ENCODE measurements at places on chromosomes 1 and 21. TPM values are rescaled to one million over a fixed set of nuclear protein-coding genes. Genes with fewer than 3 reads are reported as not detected.
A peak's percentile ranks its signal among the peaks of the same experiment; 100 is the strongest.

- no peaks in the 10 kb centered on the region for H3K4me1 ChIP-seq
- H3K27me3 ChIP-seq, result peaks cover 4% of the 10 kb centered on the region
- no peak overlapping the region for H3K4me3 ChIP-seq
- H3K27ac ChIP-seq, result no peak overlapping the region
- no peaks in the 10 kb centered on the region for H3K36me3 ChIP-seq
- DNase-seq, result no peak
Measured at GRCh38 chr1:34714386-34714785, 40.5 kb upstream of the GJB5 start.

- no peak overlapping the region for H3K4me3 ChIP-seq
- H3K27ac ChIP-seq, result no peak overlapping the region
- peaks cover 6% of the 10 kb centered on the region for H3K27me3 ChIP-seq
- no peak for DNase-seq
Measured at GRCh38 chr1:31793586-31794285, 22.1 kb downstream of the SPOCD1 start.

GRCh38 chr1:7752512-7753417 lies 18.3 kb upstream of the VAMP3 start:
- H3K36me3 ChIP-seq, result no peaks in the 10 kb centered on the region
- H3K4me1 ChIP-seq, result peaks cover 40% of the 10 kb centered on the region
- H3K4me3 ChIP-seq, result no peak overlapping the region
- H3K27ac ChIP-seq, result no peak overlapping the region
- DNase-seq, result peak; percentile 48

DNA sequence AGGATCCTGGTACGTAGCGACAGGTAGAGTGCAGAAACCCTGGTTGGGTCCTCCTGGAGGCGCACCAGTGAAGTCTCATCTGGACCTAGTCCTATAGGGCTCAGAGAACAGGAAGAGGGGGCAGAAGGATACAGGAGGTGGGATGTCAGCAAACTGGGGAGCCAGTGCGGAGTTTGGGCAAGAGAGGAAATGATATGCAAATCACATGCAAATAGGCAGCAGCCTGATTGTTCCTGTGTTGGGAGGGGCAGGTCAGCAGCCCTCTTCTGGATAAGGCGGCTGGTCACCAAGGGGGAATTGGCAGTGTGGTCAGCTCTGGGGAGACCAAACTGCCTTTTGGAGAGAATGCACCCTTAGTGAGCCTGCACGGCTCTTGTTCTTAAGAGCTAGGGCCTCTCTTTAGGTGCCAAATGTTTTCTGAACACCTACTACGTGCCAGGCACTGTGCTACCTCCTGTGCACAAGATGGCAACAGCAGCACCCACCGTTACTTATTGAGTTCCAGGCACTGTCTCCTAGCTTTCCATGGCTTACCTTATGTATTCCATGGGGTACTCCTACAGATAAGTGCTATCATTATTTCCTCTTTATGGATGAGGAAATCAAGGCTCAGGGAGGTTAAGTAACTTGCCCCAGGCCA lies 18.1 kb upstream of the PADI3 start:
- no peaks in the 10 kb centered on the region for H3K4me1 ChIP-seq
- no peak for DNase-seq
- H3K36me3 ChIP-seq, result no peaks in the 10 kb centered on the region
- no peak overlapping the region for H3K27ac ChIP-seq
- H3K4me3 ChIP-seq, result no peak overlapping the region
- H3K27me3 ChIP-seq, result no peaks in the 10 kb centered on the region

DNA sequence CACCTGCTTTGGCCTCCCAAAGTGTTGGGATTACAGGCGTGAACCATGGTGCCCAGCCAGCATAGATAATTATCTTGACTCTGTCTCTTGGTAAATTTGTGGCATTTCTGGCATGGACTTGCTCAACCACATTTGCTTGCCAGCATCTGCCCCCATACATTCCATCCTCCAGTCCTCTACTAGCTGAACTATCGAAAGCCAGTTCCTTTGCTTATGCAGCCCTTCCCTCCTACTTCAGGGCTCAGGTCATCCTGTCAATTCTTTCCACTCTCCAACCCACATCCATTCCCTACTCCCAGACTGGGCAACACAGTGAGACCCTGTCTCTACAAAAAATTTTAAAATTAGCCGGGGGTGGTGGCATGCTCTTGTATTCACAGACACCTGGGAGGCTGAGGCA lies 13.0 kb upstream of the UQCRHL start:
- no peak for DNase-seq
- H3K27ac ChIP-seq, result no peak overlapping the region
- peaks cover 28% of the 10 kb centered on the region for H3K4me1 ChIP-seq
- no peak overlapping the region for H3K4me3 ChIP-seq
- no peaks in the 10 kb centered on the region for H3K36me3 ChIP-seq

DNA sequence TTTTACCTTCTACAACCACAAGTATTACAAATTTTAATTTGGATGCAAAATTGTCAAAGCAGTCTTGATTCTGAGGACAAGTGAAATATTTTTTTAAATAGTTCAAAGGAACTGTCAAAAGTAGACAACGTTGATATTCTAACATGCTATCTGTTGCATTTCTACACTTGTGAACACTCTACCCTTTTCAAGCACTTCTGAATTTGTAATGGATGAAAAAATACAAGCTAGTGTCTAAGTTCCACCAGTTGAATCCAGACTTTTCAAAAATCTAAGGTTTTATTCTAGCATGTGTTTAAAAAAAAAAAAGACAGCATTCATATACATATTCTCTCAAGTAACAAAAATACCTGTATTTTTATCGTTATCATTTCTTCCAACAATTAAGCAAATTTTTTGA lies 2.1 kb downstream of the ARID4B start:
- no peaks in the 10 kb centered on the region for H3K27me3 ChIP-seq
- peaks cover 39% of the 10 kb centered on the region for H3K36me3 ChIP-seq
- H3K4me1 ChIP-seq, result peaks cover 42% of the 10 kb centered on the region
- H3K4me3 ChIP-seq, result peak overlapping the region; percentile 98

DNA sequence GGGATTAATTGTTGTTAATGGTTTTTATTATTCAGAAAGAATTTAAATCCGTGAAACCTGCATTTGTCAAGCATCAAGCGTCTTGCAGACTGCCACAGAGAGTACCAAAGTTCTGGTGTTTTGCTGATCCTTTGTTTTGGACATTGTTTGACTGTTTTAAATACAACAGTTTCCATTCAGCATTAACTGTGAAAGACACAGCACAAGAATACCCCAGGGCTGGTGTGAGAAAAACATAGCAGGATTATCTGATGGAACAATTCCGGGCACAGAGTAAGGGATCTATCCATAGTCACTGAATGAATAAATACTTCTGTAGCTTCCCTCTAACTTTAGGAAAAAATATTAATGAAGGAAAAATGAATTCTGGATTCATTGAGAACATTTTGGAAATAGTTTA lies 202.3 kb downstream of the LTN1 start:
- no peak overlapping the region for H3K27ac ChIP-seq
- H3K4me1 ChIP-seq, result peaks cover 5% of the 10 kb centered on the region
- no peaks in the 10 kb centered on the region for H3K27me3 ChIP-seq
- H3K4me3 ChIP-seq, result no peak overlapping the region
- H3K36me3 ChIP-seq, result peaks cover 8% of the 10 kb centered on the region

DNA sequence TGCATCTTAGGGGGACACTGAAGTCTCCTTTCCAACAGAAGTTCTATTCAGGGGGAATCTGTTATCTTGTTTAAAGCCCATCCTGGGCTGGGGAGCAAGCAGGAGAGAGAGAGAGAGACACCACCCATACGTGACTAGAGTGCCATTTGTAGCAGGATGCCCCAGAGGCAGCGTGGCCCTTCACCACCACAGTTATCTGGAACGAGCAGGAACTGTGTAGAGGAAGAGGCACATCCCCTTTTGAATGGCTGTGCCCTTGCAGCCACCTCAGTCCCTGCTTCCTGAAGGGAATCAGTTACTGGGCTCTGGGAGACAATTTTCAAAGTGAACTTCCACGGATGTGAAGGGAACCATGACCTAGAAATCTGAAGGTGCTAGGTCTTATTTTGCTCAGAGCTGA lies 19.4 kb upstream of the LAMTOR5 start:
- H3K4me1 ChIP-seq, result peaks cover 16% of the 10 kb centered on the region
- H3K36me3 ChIP-seq, result no peaks in the 10 kb centered on the region
- no peak overlapping the region for H3K4me3 ChIP-seq

DNA sequence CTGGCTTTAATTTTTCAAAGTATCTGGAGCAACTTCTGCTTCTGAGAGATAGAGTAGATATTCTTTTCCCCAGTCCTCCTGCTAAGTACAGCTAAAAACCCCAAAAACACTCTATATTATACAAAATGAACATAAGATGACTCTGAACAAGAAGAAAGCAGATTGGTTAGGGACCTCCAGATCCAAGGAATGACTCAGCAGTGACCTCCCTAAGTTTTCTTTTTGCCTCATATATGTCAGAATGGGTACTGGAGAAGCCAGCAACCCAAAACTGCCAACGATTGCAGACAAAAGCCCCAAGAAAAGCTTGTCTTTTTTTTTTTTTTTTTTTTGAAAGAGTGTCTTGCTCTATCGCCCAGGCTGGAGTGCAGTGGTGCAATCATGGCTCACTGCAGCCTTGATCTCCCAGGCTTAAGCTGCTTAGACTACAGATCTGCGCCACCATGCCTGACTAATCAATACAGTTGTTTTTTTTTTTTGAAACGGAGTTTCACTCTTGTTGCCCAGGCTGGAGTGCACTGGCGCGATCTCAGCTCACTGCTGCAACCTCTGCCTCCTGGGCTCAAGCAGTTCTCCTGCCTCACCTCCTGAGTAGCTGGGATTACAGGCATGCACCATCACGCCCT lies 22.7 kb downstream of the NDUFS5 start:
- H3K36me3 ChIP-seq, result peaks cover 14% of the 10 kb centered on the region
- DNase-seq, result no peak
- H3K27me3 ChIP-seq, result no peaks in the 10 kb centered on the region
- H3K4me1 ChIP-seq, result peaks cover 5% of the 10 kb centered on the region
- no peak overlapping the region for H3K4me3 ChIP-seq

PLEKHN1 gene
- 7.6 TPM for total RNA-seq

CLEC20A gene
- total RNA-seq, result not detected

CD1C gene
- not detected for total RNA-seq

CRYBG2 gene
- 4.3 TPM for total RNA-seq

CR1 gene
- total RNA-seq, result not detected

LHX8 gene
- total RNA-seq, result not detected

LDLRAD2 gene
- not detected for total RNA-seq

MSH4 gene
- total RNA-seq, result 0.25 TPM

SLC22A15 gene
- total RNA-seq, result 1.3 TPM

All from activated CD4-positive, alpha-beta memory T cell treated with anti-CD3 and anti-CD28 coated beads, Interleukin-2, amount 10 ng/mL, durations not matched to agents 7 days and 5 days (primary cell).